GF-D8 (cell line): ENCODE measurements at places on chromosomes 6 and 20.

- no peak for DNase-seq
These were observed 4.3 kb downstream of the VSX1 start for GRCh38 chr20:25077610-25078169.

GRCh38 chr6:16927205-16927604, 165.9 kb upstream of the ATXN1 start:
- no peak for DNase-seq

- peak; percentile 57 for DNase-seq
These were observed 5.5 kb downstream of the ELMO2 start for GRCh38 chr20:46400828-46401477.

DNA sequence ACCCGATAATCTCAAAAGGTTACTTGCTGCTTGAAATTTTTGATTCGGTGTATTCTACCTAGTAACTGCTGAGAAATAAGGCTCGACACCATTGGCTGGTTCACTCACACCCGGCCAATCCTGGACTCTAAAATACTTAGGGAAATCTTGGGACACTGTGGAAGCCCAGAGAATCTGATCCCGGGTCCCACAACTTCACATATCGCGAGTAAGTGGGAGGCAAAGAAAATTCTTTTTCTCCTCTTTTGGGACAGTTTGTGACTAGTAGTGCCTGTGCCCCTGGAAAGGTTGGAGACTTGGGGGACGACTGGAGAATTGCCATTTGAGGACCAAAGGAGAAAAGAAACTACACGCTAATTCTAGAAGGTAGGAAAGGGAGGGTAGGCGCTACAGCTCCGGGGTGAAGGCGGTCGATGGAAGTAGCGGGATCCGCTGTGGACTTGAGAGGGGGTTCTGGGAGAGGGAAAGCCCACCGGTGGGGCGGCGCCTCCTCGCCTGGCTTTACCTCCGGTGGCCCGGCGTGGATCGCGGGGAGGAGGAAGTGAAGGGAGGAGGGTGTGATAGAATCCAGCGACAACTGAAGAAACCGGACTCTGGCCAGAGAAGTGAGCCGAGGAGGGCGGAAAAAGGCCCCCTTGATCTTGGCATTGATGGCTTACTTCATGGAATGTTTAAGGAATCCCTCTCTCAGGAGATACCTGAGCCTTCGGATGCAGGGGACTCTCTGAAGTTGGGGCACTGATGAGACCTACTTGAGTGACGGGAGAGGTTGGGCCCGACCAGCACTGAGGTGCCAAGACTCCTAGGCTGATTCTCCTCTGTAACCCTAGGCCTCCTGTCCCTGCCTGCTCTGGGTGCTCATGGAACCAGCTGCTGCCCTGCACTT, 18.8 kb upstream of the BTN3A3 start:
- DNase-seq, result peak; percentile 54

DNA sequence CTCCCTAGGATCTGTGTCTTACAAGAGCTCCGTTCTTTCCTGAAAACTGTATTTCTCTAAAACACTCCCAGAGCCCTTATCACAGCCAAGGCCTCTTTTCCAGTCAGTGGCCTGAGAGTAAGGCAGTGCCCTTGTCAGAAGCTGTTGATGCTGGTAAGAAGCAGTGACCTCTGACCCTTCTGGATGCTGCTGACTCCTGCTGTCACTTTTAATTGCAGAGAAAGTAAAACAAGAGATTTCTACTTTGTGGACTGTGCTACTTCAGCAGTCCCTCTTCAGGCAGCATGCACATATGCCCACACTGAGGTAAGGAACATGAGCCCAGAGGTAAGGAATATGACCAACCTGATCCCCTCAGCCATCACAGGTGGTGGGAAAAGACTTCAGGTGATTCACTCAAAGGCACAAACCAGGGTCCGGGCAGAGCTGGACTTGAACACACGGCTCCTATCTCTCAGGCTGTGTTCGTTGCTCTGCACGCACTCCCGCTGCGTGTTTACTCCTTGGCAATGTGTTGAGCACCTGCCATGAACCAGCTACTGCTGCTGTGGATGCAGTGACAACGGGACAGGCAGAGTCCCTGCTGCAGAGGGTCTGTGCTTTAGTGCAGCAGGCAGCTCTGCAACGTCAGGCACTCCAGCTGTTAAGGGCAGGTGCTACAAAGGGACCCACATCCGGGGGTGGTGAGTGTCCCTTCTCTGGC, 201.9 kb upstream of the CST7 start:
- no peak for DNase-seq

- no peak for DNase-seq
These were observed 312.8 kb upstream of the PTCHD4 start for GRCh38 chr6:48423640-48424365.

DNA sequence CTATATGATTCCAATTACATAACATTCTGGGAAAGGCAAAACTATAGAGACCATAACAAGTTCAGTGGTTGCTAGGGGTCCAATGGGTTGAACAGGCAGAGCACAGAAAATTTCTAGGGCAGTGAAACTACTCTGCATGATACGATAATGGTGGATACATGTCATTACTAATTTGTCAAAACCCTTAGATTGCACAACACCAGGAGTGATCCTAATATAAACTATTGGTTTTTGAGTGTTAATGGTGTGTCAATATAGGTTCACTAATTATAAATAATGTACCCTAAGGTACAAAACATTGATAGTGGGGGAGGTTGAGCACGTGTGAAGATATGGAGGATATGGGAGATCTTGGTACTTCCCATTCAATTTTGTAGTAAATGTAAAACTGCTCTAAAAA, 42.4 kb upstream of the PLN start:
- DNase-seq, result no peak

- DNase-seq, result no peak
These were observed 87.7 kb downstream of the CDH22 start for GRCh38 chr20:46220455-46221207.

GRCh38 chr6:1869308-1869707, 259.6 kb downstream of the FOXC1 start:
- no peak for DNase-seq

DNA sequence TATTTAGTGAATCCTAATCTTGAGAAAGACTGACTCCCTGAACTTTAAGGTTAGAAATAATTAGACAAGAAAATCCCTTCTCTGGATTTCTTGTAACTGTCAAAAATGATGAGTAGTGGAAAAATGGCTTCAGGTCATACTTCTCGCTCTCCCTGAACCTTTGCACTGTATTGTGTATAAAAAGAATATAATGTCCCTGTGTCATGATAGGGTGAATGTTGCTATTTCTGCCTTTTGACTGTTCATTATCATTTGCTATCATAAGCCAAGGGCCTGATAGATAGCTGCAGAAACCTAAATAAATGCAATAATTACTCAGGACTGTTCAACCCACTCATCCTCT, 39.3 kb downstream of the ALDH8A1 start:
- DNase-seq, result no peak

GRCh38 chr6:106924694-106925523, 49.6 kb downstream of the CD24 start:
- DNase-seq, result no peak

GRCh38 chr6:96065213-96065612, 49.4 kb downstream of the FUT9 start:
- no peak for DNase-seq

- DNase-seq, result no peak
These were observed 120.1 kb downstream of the AIG1 start for GRCh38 chr6:143180826-143181225.

- no peak for DNase-seq
These were observed 18.8 kb upstream of the CLPSL2 start for GRCh38 chr6:35757456-35758123.

DNA sequence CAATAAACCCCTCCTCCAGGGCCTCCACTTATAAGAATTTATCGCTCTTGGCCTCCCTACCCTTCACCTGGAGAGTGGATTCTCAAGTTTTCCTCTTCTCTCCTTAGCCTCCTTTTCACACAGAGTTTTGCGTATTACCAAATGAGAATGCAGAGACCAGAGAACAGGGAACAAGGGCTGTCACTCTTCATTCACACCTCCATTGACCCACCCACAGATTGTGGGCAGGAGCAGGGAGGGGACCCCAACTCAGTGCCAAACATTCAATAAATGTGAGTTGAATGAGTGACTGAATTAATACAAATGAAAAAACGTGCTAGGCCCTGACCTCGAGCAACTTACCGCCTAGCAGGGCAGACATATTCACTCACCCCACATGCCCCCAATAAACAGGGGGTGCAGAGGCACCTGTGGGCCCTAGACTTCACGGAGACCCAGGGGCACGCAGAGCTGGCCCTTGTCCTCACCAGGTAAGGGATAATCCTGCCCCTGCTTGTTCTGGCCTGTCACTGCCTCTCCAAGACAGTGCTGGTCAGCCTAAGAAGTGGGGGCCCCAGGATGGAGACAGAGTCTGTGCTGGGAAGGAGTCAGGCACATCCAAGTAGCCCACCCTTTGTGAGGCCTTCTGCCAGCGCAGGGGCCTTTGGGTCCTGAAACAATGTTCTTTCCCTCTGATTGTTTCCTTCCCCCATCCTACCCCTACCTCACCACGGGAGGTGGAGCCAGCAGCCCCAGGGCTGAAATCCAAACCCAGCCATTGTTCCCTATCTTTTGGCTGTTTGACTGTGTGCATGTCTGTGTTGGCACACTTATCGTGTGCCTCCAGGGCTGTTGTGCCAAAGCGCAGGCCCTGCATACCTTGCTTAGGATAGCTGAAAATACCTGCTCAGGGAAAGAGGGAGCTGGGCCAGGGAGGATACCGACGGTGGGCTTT, 8.4 kb upstream of the TJAP1 start:
- no peak for DNase-seq

- DNase-seq, result no peak
These were observed 21.7 kb upstream of the FYN start for GRCh38 chr6:111894951-111895350.

- no peak for DNase-seq
These were observed 122.6 kb downstream of the OPRM1 start for GRCh38 chr6:154161689-154162088.

DNA sequence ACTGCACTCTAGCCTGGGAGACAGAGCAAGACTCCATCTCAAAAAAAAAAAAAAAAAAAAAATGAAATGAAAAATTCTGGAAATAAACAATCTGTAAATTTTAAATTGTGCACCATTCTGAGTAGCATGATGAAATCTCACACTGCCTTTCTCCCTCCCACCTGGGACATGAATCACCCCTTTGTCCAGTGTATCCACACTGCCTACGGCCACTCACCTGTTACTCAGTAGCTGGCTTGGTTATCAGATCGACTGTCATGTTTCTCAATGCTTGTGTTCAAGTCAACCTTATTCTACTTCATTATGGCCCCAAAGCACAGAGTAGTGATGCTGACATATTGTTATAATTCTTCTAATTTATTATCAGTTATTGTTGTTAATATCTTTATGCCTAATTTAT, 58.7 kb upstream of the MTHFD1L start:
- no peak for DNase-seq

DNA sequence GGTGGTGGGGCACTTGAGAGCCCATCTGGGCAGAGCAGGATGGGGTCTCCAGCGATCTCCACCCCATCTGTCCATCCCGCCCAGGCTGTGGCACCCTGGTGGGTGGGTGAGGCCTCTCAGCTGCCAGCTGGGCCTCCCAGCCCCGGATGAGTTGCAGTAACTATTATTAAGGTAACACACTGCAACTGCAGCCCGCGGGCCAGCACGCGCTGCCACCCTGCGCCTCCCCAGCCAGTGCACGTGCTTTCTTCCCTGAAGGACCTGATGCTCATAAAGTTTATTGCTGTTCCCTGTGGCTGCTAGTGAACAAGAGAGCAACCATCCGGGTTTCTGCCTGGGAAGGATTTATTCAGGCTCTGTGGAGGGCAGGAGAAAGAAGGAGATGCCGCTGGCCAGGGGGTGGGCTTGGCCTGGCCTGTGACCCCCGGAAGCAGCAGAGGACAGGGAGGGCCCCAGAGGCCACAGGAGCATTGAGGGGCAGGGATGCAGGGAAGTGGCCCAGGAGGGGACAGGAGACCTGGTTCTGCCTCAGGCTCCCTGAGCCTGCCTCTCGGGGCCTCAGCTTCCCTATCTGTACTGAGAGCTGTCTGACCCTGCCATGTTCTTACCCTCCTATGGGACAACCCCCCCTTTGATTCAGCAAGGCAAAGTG, 1.7 kb downstream of the IP6K3 start:
- no peak for DNase-seq

GRCh38 chr6:157769776-157770426, 53.1 kb upstream of the SNX9 start:
- DNase-seq, result no peak

- no peak for DNase-seq
These were observed 10.7 kb upstream of the SLA2 start for GRCh38 chr20:36656733-36657132.

GRCh38 chr6:125952764-125953501, 3.6 kb upstream of the HINT3 start:
- no peak for DNase-seq

DNA sequence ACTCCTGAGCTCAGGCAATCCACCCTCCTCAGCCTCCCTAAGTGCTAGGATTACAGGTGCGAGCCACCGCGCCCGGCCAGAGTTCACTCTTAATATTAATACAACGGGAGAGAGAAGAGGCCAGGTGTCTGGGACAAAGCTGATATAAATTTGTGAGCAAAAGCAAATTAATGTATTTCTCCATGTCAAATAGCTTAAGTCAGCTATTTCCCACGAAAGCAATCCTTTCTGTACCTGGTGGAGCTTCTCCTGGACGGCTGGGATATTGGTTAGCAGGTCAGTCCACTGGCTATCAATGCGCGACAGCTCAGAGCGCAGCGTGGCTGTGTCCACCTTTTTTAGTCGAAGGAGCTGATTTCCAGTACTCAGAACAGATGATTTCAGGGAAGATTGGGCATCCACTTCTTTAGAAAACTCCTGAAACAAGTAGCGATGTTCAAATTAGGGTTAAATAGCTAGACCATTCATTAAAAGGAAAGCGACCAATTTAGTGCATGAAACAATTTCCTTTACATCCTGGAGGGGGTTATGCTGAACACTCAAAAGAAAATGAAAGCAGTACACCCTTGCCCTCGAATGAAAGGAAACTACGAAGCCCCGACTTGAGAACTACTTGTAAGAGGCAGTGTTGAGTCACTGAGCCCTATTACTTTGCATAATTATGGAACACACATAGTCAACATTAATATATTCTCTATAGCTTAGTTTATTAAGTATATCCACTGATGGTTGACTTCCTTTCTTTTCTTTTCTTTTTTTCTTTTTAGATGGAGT, 403.4 kb downstream of the SYNE1 start:
- no peak for DNase-seq

DNA sequence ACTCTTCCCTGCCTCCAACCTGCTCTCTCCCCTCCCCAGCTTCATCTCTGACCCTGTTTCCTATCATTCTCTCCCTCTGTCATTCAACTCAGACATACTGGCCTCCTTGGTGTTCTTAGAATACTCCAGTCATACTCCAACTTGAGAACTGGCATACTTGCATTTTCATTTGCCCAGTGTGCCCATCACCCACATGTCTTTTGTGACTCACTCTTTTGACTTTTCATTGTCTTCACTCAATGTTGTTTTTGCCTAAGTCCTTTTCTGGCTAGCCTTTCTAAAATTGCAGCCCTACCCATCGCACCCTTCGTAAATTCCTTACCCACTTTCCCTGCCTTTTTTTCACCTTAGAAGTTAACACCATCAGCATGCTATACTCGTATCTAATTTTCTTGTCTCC, 77.0 kb upstream of the CD2AP start:
- no peak for DNase-seq
